Activated CD4-positive, alpha-beta T cell treated with anti-CD3 and anti-CD28 coated beads, Interleukin-2, amount 10 ng/mL, durations not matched to agents 24 days and 14 days (primary cell): ENCODE measurements at places on chromosomes 2 and 18. TPM values are rescaled to one million over a fixed set of nuclear protein-coding genes. Genes with fewer than 3 reads are reported as not detected.

Gene CSRNP3
- total RNA-seq = not detected in 2 replicates

Gene MALL
- 1.2 and 1.8 TPM in 2 replicates for total RNA-seq

Gene MDH1B
- total RNA-seq = 0.12 and 0.47 TPM in 2 replicates

GRCh38 chr2:14363976-14364375, 268.5 kb upstream of the LRATD1 start:
- H3K4me3 ChIP-seq = no peak overlapping the region
- no peaks in the 10 kb centered on the region for H3K4me1 ChIP-seq
- DNase-seq = no peak
- no peaks in the 10 kb centered on the region for H3K27me3 ChIP-seq
- no peak overlapping the region for H3K27ac ChIP-seq

Gene STPG4
- total RNA-seq = 0.16 and 0.38 TPM in 2 replicates

GRCh38 chr2:134763164-134763710, 44.4 kb upstream of the TMEM163 start:
- H3K27ac ChIP-seq = no peak overlapping the region
- DNase-seq = no peak
- no peaks in the 10 kb centered on the region for H3K4me1 ChIP-seq
- peaks cover 8% of the 10 kb centered on the region for H3K27me3 ChIP-seq
- no peak overlapping the region for H3K4me3 ChIP-seq

DNA sequence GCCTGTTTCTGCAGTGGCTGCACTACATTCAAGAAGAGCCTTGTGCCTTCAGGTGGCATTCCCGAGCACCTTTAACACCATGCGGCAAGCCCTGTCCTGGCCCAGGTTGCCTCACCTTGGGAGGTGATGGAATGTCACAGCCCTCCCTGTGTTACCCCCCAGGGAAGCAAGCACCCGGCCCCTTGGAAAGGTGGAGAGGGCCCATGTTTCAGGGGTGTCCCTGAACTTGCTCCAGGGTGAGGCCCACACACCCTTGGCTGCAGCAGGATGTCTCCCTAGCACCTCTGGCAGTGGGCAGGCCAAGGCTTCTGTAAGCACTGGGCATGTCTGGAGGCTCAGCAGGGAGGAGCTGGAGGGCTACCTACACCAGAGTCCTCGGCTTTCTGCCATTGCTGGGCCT, 29.3 kb upstream of the ACAA2 start:
- H3K4me1 ChIP-seq = peaks cover 3% of the 10 kb centered on the region
- H3K4me3 ChIP-seq = no peak overlapping the region
- no peak overlapping the region for H3K27ac ChIP-seq
- H3K27me3 ChIP-seq = no peaks in the 10 kb centered on the region
- no peaks in the 10 kb centered on the region for H3K36me3 ChIP-seq
- no peak for DNase-seq

Gene CNGA3
- not detected in 2 replicates for total RNA-seq
